Regular cardiac myocyte (primary cell): ENCODE measurements at places on chromosomes 5 and 9. TPM values are rescaled to one million over a fixed set of nuclear protein-coding genes. Genes with fewer than 3 reads are reported as not detected.

The ADAMTS16 gene
- under 0.01 TPM in 1 of 2 replicates, not detected in the other for total RNA-seq

The NR2F1-AS1 gene
- total RNA-seq, result 19.7 and 20.3 TPM in 2 replicates

The ASPN gene
- total RNA-seq, result 1.3 and 7.3 TPM in 2 replicates

The C1QTNF2 gene
- 0.28 and 0.58 TPM in 2 replicates for total RNA-seq

The KCNMB1 gene
- total RNA-seq, result under 0.01 and 0.19 TPM in 2 replicates

The WDR5 gene
- 18.0 and 22.0 TPM in 2 replicates for total RNA-seq

The FAM120A gene
- total RNA-seq, result 89.6 and 120 TPM in 2 replicates

The NME5 gene
- total RNA-seq, result 0.77 and 1.7 TPM in 2 replicates

The PCDHB11 gene
- total RNA-seq, result 0.19 and 0.85 TPM in 2 replicates

The STOML2 gene
- total RNA-seq, result 144 and 332 TPM in 2 replicates

The ZNF879 gene
- total RNA-seq, result 4.8 and 5.6 TPM in 2 replicates

The SIT1 gene
- not detected in 2 replicates for total RNA-seq

The SERF1A gene
- 7.0 and 8.8 TPM in 2 replicates for total RNA-seq

The ECSCR gene
- 3.4 and 9.2 TPM in 2 replicates for total RNA-seq

The SLC25A2 gene
- under 0.01 and 0.19 TPM in 2 replicates for total RNA-seq

The INSYN2B gene
- 24.0 and 39.7 TPM in 2 replicates for total RNA-seq

The NR6A1 gene
- total RNA-seq, result 0.19 and 0.56 TPM in 2 replicates
